GDM1 (cell line): ENCODE measurements at places on chromosomes 6 and 20.

- DNase-seq = no peak
These were observed 247.2 kb downstream of the TTLL2 start for GRCh38 chr6:167572106-167572505.

DNA sequence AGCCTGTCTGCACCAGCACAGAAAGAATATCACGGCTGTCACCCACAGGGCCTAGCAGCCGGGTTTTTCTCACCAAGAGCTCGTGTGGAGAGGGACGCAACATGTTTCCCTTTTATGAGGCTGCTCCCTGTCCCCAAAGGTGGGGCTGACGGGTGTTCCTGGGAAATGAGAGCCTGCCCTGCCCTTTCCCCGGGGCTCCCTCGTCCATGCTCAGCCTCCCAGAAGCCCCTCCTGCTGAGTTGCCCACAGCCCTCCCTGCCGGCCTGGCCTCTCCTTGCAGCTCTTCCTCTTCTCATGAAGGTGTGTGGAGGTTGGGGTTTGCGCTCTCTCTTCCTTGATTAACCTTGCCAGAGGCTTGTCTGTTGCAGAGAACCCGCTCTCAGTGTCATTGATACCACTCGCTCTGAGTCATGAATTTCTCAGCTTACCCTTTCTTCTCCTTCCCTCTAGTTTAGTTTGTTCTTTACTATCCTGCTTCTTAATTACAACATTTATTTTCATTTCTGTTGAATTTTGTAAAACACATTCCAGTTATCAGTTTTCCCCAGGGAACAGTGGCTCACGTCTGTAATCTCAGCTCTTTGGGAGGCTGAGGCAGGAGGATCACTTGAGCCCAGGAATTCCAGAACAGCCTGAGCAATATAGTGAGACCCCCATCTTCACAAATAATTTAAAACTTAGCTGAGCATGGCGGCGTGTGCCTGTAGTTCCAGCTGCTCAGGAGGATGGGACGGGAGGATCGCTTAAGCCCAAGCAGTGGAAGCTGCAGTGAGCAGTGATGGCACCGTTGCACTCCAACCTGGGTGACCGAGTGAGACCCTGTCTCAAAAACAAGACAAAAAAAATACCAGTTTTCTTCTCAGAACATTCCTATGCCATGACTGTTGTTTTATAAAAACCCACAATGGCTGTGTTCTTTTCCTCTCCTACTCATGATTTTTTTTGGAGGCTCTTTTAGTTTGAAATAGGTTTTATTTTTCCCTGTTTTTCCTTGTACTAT, 103.8 kb downstream of the TMEM242 start:
- DNase-seq = no peak

GRCh38 chr6:37477191-37477590, 22.5 kb downstream of the CCDC167 start:
- DNase-seq = no peak

DNA sequence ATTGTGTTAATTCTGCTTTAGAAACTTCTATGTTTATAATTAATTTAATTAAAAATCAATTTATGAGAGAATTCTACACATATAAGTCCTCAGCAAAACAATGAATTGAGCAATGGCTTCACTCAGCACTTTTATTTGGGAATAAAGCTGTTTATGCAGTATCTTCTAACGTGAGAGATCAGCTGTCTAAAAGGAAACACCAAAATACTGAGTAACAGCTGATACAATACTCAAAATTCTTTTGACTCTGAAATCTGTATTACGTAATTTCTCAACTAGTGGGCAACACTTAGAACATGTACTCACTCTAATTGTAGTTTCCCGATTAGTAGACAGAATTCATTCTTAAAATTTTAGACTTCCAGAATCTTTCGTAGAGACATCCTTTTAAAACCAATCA, 49.8 kb downstream of the MAP3K7 start:
- no peak for DNase-seq

- DNase-seq = no peak
These were observed 14.5 kb downstream of the THBS2 start for GRCh38 chr6:169239181-169239580.

DNA sequence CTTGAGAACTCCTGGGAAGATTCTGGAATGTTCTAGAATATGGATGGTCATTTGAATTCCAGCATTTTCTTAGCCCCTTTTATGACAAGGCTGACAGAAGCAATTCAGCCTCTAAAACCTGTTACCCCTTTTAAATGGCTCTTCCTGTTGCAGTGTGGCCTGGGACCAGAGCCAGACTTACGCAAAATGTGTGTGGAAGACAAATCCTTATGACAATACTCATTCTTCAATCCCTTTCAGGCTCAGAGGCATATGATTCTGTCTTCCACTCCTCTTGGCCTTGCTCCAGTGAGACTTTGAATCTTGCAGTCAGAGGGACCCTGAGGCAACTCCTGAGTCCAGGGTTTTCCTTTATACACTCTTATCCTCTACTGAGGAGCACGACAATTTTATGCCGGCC, 287.0 kb downstream of the CLIC5 start:
- DNase-seq = no peak

GRCh38 chr6:82259389-82259788, 11.8 kb upstream of the IBTK start:
- DNase-seq = peak; percentile 44

DNA sequence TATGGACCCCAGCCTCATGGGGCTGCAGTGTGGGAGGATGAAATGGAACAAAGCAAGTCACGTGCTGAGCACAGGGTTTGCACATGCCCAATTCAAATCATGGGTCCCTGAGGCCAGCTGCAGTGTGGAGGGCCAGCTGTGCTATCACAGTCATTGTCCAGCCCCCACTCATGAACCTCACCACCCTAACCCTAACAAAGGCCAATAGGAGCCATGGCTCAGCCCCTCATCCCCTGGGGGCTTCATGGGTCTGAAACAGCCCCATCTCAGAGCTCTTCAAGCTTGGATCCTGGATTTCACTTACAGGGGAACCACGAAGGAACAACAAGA, 125.6 kb upstream of the MAFB start:
- DNase-seq = no peak

GRCh38 chr20:33606118-33606771, 55.9 kb upstream of the C20orf144 start:
- DNase-seq = no peak

DNA sequence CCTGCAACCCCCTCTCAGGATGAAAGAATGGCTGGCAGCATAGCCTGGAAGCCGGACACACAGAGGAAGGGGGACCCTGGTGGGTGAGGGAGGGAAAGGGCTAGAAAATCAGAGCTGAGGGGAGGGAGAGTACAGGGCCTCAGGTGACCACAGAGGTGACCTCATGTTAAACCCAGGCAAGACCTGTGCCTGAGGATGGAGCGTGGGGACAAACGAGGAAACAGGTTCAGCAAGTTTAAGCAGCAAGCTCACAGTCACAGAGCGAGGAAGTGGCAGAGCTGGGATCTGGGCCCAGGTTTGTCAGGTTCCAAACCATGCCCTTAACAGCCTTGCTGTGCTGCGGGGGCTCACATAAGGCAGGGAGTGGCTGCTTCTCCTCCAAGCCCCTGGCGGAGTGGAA, 4.0 kb upstream of the BPI start:
- DNase-seq = no peak

DNA sequence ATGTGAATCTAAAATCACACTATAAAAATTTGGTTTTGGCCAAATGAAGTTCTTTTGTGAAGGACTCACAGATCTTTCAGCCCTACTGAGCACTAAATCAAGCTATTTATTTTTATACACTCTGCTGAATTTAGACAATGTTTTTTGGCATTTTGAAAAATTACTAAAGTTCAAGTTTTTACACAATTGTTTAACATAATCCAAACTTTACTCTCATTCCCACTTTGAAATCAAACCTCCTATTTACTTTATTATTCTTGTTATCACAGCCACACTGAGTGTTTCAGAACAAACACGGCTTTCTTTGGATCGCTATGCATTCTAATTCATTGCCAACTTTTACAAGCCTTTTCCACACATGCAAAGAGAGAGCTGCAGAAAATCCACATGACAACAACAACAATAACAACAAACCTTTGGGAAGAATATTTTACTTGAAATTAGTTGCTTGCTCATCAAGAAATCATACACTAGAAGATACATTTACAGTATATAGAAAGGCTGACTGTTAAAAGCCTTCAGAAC, 49.1 kb upstream of the TMEM30A start:
- no peak for DNase-seq

DNA sequence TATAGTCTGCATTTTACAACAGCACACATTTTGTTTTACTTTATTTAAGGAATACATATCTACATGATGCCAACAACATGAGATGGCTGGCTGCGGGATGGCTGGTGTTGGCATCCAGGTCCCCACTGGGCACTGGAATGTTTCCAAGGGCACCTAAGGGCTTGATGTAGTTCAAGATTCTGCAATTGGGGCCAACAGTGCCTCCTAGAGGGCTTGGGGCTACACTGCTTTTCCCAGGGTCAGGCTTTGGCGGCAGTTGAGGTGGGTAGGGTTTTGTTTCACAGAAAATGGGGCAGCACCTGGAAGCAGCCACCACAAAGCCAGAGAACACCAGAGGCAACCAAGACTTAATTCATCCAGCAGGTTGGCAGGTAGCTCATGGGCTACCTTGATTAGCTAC, 202.2 kb upstream of the PRND start:
- DNase-seq = peak; percentile 47

- DNase-seq = no peak
These were observed 16.3 kb upstream of the SMAP1 start for GRCh38 chr6:70651326-70651905.

- DNase-seq = peak; percentile 55
These were observed at the start of gene HCK for GRCh38 chr20:32052090-32052777. Gene HCK (plus strand): TSS chr20:32052242.

- no peak for DNase-seq
These were observed 16.0 kb downstream of the KIF13A start for GRCh38 chr6:17971128-17972073.

GRCh38 chr6:30599625-30600324, 17.3 kb downstream of the PPP1R10 start:
- DNase-seq = no peak

GRCh38 chr6:86459978-86460377, 477.4 kb upstream of the HTR1E start:
- DNase-seq = no peak

GRCh38 chr6:113068570-113068969, 721.4 kb downstream of the RFPL4B start:
- no peak for DNase-seq

DNA sequence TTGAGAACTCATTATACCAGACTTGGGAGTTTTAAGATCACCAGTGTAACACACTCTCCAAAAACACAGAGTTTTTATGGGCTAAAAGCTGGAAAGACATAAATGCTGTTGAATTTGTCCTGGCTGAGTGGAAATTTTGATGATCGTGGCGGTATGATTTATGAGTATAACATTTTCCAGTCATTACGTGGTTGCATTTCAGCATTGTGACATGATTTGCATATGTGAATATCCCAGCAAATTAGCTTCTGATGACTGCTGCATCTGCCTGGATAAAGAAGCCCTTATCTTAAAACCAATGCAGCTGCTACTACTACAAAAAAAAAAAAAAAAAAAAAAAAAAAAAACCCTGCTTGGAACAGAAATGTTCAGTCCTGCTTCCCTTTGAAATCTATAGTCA, 850.9 kb downstream of the TFAP2A start:
- DNase-seq = no peak

DNA sequence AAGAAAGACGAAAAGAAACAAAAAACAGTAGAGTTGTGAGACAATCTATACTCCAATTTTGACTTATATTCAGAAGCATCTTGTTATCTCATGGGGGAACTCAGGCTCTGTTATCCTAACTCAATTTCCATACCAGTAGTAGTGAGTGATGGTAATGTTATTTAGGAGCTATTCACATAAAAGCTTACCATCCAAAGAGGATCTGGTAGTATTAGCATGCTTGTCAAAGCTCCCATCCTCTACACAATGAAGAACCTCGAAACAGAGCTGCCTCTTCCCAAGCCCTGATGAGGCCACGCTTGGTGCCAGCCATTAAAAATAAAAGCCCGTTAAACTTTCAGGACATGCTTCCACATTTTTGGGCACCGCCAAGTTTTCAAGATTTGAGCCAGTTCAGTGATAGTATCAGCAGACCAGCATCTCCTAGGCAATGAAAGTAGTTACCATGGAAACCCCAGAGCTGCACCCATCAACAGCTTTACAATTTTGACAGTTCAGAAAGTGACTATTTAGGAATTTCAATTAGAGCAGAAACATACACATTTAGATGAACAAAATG, 173.3 kb downstream of the CD83 start:
- DNase-seq = no peak

- no peak for DNase-seq
These were observed 3.1 kb downstream of the ARMC12 start for GRCh38 chr6:35739645-35740524.

GRCh38 chr6:122969999-122970533, 26.0 kb upstream of the CLVS2 start:
- DNase-seq = no peak

DNA sequence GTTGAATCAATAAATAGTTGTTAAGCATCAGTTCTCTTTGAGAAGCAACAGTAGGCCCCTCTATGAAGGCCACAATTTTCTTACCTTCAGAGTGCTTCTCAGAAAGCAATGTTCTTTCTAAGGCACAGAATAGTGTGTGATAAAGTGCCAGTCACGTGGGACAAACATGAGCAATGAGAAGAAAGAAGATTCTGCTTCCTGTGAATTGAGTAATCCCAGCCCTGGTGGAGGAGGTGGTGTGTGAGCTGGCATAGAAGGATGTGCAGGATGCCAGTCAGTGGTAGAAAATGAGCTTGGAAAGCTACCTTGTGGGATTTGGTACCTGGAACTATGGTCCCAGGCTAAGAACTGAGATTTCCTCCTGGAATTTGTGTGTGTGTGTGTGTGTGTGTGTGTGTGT, 21.7 kb downstream of the KIZ start:
- no peak for DNase-seq

DNA sequence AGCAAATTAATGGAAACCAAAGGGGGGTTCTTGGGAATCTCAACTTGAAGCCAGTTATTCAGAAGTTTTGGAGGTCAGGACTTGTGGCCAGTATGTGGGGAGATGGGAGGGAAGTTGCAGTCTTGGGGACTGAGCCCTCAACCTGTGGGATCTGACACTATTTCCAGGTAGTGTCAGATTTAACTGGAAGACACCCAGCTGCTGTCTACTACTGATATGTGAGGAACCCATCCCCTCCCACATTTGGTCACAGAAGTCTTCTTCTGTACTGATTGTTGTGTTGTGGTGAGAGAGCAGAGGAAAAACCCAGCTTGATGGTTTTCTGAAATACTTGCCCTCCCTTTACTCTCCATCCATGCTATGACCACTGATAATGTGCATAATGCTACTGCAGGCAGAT, 134.0 kb downstream of the QRSL1 start:
- no peak for DNase-seq

GRCh38 chr20:57878786-57879424, 169.1 kb upstream of the PMEPA1 start:
- DNase-seq = no peak

- no peak for DNase-seq
These were observed 19.1 kb upstream of the RANBP9 start for GRCh38 chr6:13730704-13731103.

- no peak for DNase-seq
These were observed 214.9 kb upstream of the SYNDIG1 start for GRCh38 chr20:24254480-24254879.

- no peak for DNase-seq
These were observed 549 bp upstream of the CSE1L start for GRCh38 chr20:49045440-49046086.

GRCh38 chr6:23611776-23612381, 514.1 kb upstream of the NRSN1 start:
- DNase-seq = no peak

GRCh38 chr6:150037526-150038201, 12.3 kb upstream of the RAET1L start:
- DNase-seq = no peak
